ENCODE measurements at places on chromosomes 1 and 21.

- no peak for DNase-seq
Measured at GRCh38 chr1:36961062-36961615, 73.2 kb downstream of the GRIK3 start.

- no peak for DNase-seq
Measured at GRCh38 chr1:150887018-150887417, at the start of gene CTXND2. Gene CTXND2, plus strand, starts transcription at chr1:150887136. Its CDS starts 25,179 bp downstream, at chr1:150912315.

DNA sequence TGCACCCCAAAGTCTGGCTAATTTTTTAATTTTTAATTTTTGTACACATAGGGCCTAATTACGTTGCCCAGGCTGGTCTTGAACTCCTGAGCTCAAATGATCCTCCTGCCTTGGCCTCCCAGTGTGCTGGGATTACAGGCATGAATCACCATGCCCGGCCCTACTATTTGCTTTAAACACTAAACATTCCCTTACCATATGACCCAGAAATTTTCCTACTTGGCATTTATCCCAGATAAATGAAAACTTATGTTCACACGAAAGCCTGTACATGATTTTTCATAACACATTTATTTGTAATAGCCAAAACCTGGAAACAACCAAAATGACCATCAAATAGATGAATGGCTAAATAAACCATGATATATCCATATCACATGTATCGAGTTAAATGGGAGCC lies 35.8 kb downstream of the NDUFS5 start:
- DNase-seq = no peak

DNA sequence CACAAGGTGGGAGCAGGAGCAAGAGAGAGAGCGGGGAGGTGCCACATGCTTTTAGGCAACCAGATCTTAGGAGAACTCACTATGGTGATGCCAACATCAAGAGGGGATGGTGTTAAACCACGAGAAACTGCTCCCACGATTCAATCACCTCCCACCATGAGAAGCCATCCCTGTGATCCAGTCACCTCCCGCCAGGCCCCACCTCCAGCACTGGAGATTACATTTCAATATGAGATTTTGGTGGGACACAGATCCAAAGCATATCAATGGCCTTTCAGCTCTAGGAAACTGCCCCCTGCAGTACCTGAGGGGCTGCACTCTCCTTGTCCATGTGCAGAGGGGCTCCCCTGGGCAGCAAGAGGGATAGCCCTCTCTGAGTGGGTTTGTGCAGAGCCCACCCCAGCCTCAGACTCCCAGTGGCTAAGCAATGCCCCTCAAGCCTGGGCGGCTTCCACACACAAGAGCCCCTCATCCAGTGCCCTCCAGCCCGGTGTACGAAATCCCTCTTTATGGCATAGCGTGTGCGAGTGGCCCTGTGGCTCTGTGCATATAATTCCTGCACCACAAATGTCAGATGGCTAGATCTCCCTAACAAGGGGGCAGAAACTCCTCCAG lies 15.5 kb upstream of the PRDM16 start:
- DNase-seq = no peak

GRCh38 chr1:245177071-245177900 lies 22.5 kb downstream of the KIF26B start:
- DNase-seq = no peak

DNA sequence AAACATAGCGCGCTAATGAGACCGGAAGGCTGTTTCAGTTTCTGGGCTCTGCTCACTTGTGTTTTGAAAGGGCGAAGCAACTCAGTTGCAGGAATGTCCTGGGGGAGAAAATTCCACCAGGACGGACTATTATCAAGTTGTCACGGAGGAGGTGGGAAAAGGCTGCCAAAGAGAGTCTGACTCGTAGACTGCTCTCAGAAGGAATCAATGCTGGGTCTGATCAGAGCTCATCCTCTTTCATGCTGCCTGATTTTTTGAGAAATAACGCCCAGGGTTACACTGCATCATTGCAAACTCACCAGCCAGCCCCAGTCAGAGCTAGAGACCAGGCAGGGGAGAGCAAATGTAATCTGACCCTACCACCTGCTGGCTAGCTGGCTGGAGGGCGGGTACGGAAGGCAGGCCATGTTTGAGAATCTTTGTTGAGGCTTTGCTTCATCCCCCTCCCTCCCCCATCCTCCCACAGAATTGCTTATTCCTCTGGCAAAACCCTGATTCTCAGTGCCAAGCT lies 36.4 kb upstream of the BCL9 start:
- no peak for DNase-seq

GRCh38 chr1:209790286-209791193 lies 6.2 kb upstream of the C1orf74 start:
- no peak for DNase-seq

- DNase-seq = peak; percentile 63
Measured at GRCh38 chr1:155174324-155175280, 953 bp downstream of the TRIM46 start.

- DNase-seq = no peak
Measured at GRCh38 chr21:39726133-39726532, 18.9 kb upstream of the IGSF5 start.

- no peak for DNase-seq
Measured at GRCh38 chr1:27535386-27535785, 45.4 kb upstream of the WASF2 start.

- DNase-seq = no peak
Measured at GRCh38 chr1:211532088-211532444, 40.1 kb upstream of the RD3 start.

DNA sequence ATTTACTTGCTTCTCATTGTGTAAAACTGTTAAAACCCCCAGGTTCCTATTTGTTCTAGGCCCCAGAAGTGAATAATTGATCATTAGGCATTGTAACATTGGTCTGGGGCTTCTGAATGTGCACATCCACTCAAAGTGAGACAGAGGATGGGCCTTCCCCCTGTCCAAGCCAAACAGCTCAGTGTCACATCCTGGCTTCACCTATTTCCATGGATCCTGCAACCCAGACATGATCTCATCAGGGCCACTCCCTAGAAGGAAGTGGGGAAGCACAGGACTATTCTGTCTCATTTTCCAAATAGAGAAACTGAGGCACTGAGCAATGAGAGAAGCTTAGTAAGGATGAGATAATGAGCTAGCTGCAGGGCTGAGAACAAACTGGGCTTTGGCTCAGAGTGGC lies 47.4 kb upstream of the TSPAN2 start:
- no peak for DNase-seq

GRCh38 chr1:32536764-32537163 lies 2.5 kb upstream of the ZBTB8A start:
- DNase-seq = no peak

- no peak for DNase-seq
Measured at GRCh38 chr1:248406721-248407692, 4.2 kb downstream of the OR2T1 start.

- no peak for DNase-seq
Measured at GRCh38 chr1:234926559-234927311, 201.9 kb downstream of the TOMM20 start.

DNA sequence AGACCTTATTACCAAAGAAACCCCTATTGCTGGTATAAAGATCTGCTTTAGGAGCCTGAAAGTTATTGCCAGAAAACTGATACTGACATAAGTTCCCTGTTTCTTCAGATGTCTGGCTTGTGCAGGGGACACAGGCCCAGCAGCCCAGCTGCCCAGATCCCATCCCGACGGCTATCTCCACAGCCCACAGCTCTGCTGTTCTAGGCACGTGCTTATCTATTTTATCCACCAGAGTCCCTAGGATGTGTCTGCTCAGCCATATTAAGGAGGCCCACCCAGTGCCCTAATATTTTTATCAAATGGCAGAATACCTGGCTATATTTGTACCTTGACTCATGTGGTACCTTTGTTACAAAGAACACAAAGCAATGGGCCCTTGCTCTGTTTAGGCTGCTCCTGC lies 58.9 kb downstream of the DDX20 start:
- no peak for DNase-seq

DNA sequence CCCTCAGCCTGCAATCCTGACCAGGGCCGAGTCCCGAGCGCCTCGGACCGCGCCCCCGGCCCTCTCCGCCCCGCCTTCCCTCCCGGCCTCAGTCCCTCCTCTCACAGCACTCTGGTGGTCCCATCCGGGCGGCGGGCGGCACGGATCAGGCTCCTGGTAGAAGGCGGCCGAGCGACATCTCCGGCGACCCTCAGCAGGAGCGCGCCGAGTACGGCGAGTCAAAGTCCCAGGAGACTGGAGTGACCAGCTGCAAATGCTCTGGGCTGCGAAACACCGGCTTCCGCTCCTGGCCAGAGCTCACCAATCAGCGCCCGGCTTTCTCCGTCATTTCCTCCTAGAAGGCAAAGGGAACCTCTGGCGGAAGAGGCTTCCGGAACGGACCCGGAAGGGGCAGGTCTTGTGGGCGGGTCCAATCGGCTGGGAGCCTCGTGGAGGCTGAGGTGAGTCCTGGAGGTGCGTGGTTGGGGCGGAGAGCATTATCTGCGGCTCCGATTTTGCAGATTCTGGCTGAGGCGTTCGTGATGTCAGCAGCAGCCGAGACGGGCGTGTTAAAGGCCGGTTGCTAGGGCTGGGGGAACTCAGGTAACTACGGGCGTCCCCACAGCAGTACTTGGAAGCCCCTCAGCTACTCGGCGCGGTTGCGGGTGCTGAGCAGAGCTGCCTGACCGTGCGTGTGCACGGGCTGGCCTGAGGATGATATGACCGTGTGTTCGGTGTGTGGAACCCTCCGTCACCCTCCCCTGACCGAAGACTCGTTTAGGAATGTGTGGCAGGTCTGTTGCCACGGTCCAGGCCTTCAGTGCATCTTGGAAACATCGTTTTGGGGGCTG lies at the start of the genes GDAP2 and WDR3:
Gene GDAP2 (minus strand): TSS at position 279 of the 830 bp plus-strand sequence. CDS start 9,264 bp downstream, outside the sequence.
Gene WDR3 (plus strand): TSS at position 397 of the 830 bp plus-strand sequence. CDS start 3,581 bp downstream, outside the sequence.
- DNase-seq = peak; percentile 91

DNA sequence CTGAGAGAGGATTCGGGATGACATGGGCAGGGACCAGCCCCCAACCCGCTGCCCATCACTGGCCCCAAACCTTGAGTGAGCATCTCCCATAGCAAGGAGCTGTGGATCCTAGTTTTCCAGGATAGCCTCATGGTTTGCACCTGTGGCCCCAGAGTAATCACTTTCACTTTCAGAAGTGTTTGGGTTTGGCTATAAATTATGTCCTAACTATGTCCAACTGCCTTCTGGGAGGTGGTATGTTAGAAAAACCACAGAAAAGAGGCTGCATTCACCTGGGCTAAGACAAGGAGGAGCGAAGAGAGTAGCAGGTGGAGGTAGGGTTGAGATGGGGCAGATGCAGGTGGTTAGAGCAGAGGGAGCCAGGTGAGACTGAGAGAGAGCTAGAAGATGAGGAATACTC lies 19.4 kb upstream of the CLIC6 start:
- DNase-seq = no peak

- DNase-seq = no peak
Measured at GRCh38 chr21:42160765-42161164, 58.2 kb upstream of the ABCG1 start.

GRCh38 chr1:154460695-154461260 lies 41.2 kb upstream of the TDRD10 start:
- no peak for DNase-seq

DNA sequence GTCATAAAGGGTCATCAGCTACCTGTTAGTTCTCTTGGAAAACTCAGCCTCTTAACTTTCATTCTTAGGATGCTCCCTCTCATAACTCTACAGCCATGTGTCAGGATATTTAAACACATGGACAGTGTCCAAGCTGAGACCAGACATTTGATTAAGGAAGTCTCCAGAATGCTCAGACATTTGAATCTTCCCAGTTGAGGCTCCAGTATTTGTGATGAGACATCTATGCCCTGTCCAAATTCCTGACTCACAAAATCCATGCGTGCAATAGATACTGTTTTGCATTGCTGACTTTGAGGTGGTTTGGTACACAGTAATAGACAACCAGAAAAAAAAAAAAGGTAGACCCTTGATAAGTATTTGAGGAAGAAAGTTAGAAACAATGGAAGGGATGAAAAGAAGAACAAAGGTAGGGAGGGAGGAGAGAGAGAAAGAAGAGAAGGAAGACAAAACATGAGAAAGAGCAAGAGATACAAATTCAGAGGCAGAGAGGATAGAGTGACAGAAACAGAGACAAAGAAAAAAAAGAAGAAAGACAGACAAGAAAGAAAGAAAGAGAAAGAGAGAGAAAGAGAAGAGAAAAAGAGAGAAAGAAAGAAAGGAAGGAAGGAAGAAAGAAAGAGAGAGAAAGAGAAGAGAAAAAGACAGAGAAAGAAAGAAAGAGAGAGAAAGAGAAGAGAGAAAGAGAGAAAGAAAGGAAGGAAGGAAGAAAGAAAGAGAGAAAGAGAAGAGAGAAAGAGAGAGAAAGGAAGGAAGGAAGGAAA lies 275.5 kb upstream of the PRMT6 start:
- no peak for DNase-seq

- DNase-seq = no peak
Measured at GRCh38 chr1:107262467-107263286, 121.8 kb downstream of the NTNG1 start.

DNA sequence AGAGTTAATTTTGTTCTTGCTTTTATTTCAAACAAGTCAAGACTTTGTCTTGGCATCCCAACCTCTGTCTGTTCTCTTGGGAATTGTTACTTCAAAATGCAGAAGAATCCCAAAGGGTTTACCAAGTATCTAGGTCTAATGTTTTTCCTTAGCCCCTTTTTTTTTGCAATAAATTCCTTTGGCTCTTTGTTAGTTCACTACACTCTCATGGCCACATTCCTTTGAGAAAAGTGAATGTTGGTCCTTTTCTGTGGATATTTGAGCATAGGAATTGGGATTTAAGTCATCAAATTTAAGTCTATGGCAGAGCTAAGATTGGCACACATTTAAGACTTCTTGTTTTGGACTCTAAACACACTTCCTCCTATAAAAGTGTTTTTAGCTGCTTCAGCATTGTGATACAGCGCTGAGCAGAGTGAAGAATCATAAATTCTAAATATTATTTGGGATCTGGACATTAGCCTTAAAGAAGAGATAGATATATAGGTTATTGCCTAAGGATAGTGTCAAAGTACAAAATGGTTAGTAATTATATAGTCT lies 1.9 kb downstream of the BTF3L4 start:
- DNase-seq = no peak
